Activated CD4-positive, alpha-beta memory T cell treated with anti-CD3 and anti-CD28 coated beads, Interleukin-2, amount 10 ng/mL, durations not matched to agents 7 days and 5 days (primary cell): ENCODE measurements at places on chromosomes 7 and 10. TPM values are rescaled to one million over a fixed set of nuclear protein-coding genes. Genes with fewer than 3 reads are reported as not detected.

ZNF488 gene
- 0.08 TPM for total RNA-seq

IDI2 gene
- not detected for total RNA-seq

MEOX2 gene
- not detected for total RNA-seq

NEURL1 gene
- total RNA-seq: 1.1 TPM

SLC29A4 gene
- total RNA-seq: 0.45 TPM

CYP3A4 gene
- total RNA-seq: not detected

LIPK gene
- not detected for total RNA-seq

HTR7 gene
- not detected for total RNA-seq

HIP1 gene
- 5.2 TPM for total RNA-seq

ERVW-1 gene
- not detected for total RNA-seq

INTS1 gene
- total RNA-seq: 79.2 TPM

FEZF1 gene
- total RNA-seq: not detected

MYOZ1 gene
- not detected for total RNA-seq

IKZF1 gene
- 383 TPM for total RNA-seq

LIPN gene
- not detected for total RNA-seq

MSMB gene
- not detected for total RNA-seq

TWIST1 gene
- total RNA-seq: 2.9 TPM

FAM237B gene
- not detected for total RNA-seq

HOXA4 gene
- total RNA-seq: not detected

DPP6 gene
- total RNA-seq: not detected

PPP1R9A gene
- total RNA-seq: not detected

NRF1 gene
- 24.7 TPM for total RNA-seq

ITIH2 gene
- not detected for total RNA-seq

ABCB1 gene
- total RNA-seq: 9.8 TPM

CCDC201 gene
- not detected for total RNA-seq

GRID1 gene
- total RNA-seq: not detected

SLC18A3 gene
- not detected for total RNA-seq

ITGB8 gene
- total RNA-seq: not detected

PIP gene
- total RNA-seq: not detected

UNC5B gene
- not detected for total RNA-seq

MOSPD3 gene
- 47.2 TPM for total RNA-seq

LRIT1 gene
- total RNA-seq: not detected

OR6V1 gene
- not detected for total RNA-seq

AQP1 gene
- total RNA-seq: 0.18 TPM

ADCY1 gene
- total RNA-seq: 3.9 TPM

SFTPA1 gene
- total RNA-seq: not detected

SAMD9 gene
- total RNA-seq: 94.9 TPM

CACUL1 gene
- 25.8 TPM for total RNA-seq

ZNF33A gene
- total RNA-seq: 31.7 TPM

POP7 gene
- 32.5 TPM for total RNA-seq

ST8SIA6 gene
- 0.93 TPM for total RNA-seq

FRG2B gene
- not detected for total RNA-seq

ABCA13 gene
- total RNA-seq: not detected

TSPAN14 gene
- total RNA-seq: 130 TPM

ZPBP gene
- total RNA-seq: not detected

ABCC2 gene
- 0.95 TPM for total RNA-seq

EGFR gene
- total RNA-seq: not detected

ASB10 gene
- not detected for total RNA-seq

ZMIZ1 gene
- 47.0 TPM for total RNA-seq

GRID2IP gene
- 0.15 TPM for total RNA-seq

POU6F2 gene
- not detected for total RNA-seq

GPR146 gene
- 10.1 TPM for total RNA-seq

NPC1L1 gene
- not detected for total RNA-seq

ZC3HAV1 gene
- 129 TPM for total RNA-seq

MUC3A gene
- total RNA-seq: not detected

SPDYE2 gene
- total RNA-seq: not detected

MOGAT3 gene
- not detected for total RNA-seq

AGAP3 gene
- total RNA-seq: 30.1 TPM
